ENCODE measurements at places on chromosomes 1 and 21. TPM values are rescaled to one million over a fixed set of nuclear protein-coding genes. Genes with fewer than 3 reads are reported as not detected.
A peak's percentile ranks its signal among the peaks of the same experiment; 100 is the strongest.

GRCh38 chr1:11676386-11677103 is 4.4 kb downstream of the MAD2L2 start:
- no peak overlapping the region for H3K27ac ChIP-seq
- DNase-seq, result no peak
- no peaks in the 10 kb centered on the region for H3K27me3 ChIP-seq
- H3K4me3 ChIP-seq, result no peak overlapping the region
- H3K4me1 ChIP-seq, result peaks cover under 1% of the 10 kb centered on the region
- no peaks in the 10 kb centered on the region for H3K36me3 ChIP-seq

GRCh38 chr21:43298546-43299440 is 128.1 kb downstream of the SIK1 start:
- no peaks in the 10 kb centered on the region for H3K27me3 ChIP-seq
- H3K27ac ChIP-seq, result no peak overlapping the region
- H3K4me3 ChIP-seq, result no peak overlapping the region
- DNase-seq, result no peak
- H3K36me3 ChIP-seq, result no peaks in the 10 kb centered on the region

- no peaks in the 10 kb centered on the region for H3K27me3 ChIP-seq
- H3K4me1 ChIP-seq, result no peaks in the 10 kb centered on the region
- H3K27ac ChIP-seq, result no peak overlapping the region
- DNase-seq, result no peak
- H3K36me3 ChIP-seq, result no peaks in the 10 kb centered on the region
Observed at GRCh38 chr1:224786533-224787250, 142.8 kb upstream of the DNAH14 start.

DNA sequence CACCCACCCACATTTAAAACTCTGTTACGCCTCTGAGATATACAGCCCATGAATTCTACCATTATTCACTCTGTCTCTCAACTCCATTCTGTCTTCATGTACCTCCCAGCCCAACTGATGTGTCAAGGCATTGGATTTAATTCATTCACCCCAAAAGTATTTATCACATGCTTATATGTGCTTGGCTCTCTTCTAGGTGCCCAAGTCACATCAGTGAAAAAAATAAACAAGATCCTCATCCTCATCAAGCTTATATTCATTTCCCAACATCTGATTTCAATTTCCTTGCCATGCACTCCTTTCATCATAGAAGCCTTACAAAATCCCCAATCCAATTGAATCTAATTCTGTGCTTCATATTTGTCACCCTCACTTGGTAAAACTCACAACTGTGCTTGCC is 967.6 kb downstream of the LTN1 start:
- no peaks in the 10 kb centered on the region for H3K27me3 ChIP-seq
- no peaks in the 10 kb centered on the region for H3K4me1 ChIP-seq
- no peak overlapping the region for H3K4me3 ChIP-seq
- H3K27ac ChIP-seq, result no peak overlapping the region
- H3K36me3 ChIP-seq, result no peaks in the 10 kb centered on the region

DNA sequence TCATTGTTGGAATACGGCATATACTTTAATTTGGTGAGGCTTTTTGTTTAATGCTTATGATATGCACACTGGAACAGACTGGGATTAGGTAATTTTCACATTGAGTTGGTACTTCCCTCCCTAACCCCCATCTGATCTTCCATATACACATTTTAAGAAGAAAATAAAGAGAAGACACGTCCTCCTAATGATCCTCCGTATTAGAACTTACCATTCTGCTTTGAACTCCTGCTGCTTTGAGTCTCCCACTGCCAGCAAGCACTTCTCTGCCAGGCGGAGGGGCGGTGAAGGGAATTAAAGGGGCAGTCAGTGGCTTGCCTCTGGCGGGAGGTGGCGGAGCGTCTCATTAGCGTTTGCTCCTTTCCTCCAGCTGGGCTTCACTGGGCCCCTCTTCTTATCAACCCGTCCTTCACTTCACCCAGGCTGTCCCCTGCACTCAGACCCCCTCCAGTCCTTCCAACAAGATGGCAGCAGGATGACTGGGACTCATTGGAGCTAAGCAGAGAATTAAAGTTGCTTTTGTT is 433.4 kb downstream of the KIF26B start:
- no peak overlapping the region for H3K4me3 ChIP-seq
- H3K4me1 ChIP-seq, result peaks cover 8% of the 10 kb centered on the region
- peak; percentile 42 for DNase-seq
- H3K27me3 ChIP-seq, result no peaks in the 10 kb centered on the region

DNA sequence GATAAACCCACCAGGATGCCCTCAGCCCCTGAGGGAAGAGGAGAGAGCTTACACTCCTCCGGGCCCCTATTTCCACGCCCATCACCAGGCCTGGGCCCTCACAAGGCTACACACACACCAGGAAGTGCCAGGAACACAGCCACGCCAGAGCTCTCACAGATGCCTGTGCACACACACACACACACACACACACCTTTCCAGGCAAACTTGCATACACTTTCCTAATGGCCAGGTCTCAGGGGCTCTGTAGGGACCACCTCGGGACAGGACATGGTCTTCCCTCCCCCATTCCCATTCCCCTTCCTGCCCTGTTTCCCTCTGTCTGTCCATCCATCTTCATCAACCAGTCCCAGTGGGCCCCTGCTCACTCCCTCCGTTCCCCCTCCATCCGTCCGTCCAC is 9.7 kb upstream of the EPHA2 start:
- DNase-seq, result no peak
- H3K4me1 ChIP-seq, result peaks cover 35% of the 10 kb centered on the region
- no peak overlapping the region for H3K4me3 ChIP-seq
- no peaks in the 10 kb centered on the region for H3K36me3 ChIP-seq

DNA sequence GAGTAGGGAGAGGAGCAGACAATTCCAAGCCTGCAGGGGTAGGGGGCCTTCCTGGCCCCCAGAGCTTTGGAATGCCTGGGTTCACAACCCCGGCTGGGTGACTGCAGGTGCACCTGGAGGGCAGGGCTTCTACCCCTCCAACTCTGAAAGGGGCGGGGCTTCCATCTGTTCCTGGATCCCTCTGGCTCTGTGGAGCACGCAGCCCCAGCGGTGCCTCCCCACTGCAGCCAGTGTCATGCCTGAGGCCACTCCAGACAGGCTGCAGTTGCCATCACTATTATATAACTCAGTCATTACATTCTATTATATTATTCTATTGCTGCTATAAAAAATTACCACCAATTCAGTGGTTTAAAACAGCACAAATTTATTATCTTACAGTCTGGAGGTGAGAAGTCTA is 12.5 kb upstream of the FNBP1L start:
- H3K4me1 ChIP-seq, result no peaks in the 10 kb centered on the region
- no peak overlapping the region for H3K27ac ChIP-seq
- no peaks in the 10 kb centered on the region for H3K36me3 ChIP-seq
- no peaks in the 10 kb centered on the region for H3K27me3 ChIP-seq
- no peak for DNase-seq

- H3K36me3 ChIP-seq, result no peaks in the 10 kb centered on the region
- peak; percentile 80 for DNase-seq
- H3K4me1 ChIP-seq, result peaks cover 19% of the 10 kb centered on the region
- H3K27ac ChIP-seq, result no peak overlapping the region
Observed at GRCh38 chr1:9689971-9690381, 38.4 kb downstream of the PIK3CD start.

DNA sequence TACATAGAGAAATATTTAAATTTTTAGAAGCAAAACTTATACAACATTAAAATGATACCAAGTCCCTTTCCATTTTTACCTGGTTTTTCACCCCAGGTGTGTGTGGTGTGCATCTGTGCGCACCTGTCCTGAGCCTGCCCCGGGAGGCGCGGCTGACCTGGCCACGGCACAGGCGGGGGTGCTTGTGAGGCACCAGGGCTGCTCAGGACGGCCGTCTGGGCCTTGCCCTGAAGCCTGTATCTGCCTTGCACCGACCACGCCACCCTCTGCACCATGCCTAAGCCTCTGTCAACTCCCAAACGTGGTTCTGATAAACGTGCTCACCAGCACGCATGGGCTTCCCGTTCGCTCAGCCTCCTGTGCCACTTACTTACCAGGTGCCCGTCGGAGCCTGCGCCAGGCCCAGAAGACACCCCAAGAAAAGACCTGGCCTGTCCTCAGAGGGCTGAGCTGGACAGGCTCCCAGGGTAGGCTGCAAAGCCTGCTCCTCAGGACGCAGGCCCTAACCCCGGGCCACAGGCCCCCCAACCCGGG is 20.9 kb downstream of the PANK4 start:
- no peak for DNase-seq
- no peak overlapping the region for H3K4me3 ChIP-seq
- H3K27ac ChIP-seq, result no peak overlapping the region
- H3K4me1 ChIP-seq, result no peaks in the 10 kb centered on the region
- H3K27me3 ChIP-seq, result no peaks in the 10 kb centered on the region

GRCh38 chr1:31441970-31442647 is 29.1 kb downstream of the SERINC2 start:
- no peak overlapping the region for H3K27ac ChIP-seq
- no peak overlapping the region for H3K4me3 ChIP-seq
- no peaks in the 10 kb centered on the region for H3K27me3 ChIP-seq

GRCh38 chr1:245261786-245262185 is 107.0 kb downstream of the KIF26B start:
- H3K36me3 ChIP-seq, result no peaks in the 10 kb centered on the region
- peaks cover 8% of the 10 kb centered on the region for H3K4me1 ChIP-seq
- DNase-seq, result no peak
- no peak overlapping the region for H3K27ac ChIP-seq

DNA sequence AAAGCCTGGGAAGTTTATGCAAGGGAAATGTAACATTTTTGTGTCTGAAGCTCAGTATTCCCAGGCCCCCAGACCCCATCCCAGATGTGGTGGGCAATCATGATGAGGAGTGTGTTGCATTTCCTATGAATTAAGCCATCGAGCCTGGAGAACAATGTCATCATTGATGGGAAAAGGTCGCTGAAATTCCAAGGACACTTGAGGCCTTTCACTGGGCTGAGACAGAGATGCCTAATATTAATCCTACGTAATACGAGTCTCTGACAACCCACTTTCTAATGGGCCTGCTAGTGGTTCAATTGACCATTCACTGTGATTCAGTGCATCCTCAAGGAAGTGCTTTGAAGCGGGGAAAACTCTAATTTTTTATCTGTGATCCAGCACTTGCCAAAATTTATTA is 291.6 kb downstream of the PLPP3 start:
- no peaks in the 10 kb centered on the region for H3K36me3 ChIP-seq
- H3K27me3 ChIP-seq, result no peaks in the 10 kb centered on the region
- peaks cover 11% of the 10 kb centered on the region for H3K4me1 ChIP-seq
- H3K27ac ChIP-seq, result no peak overlapping the region
- no peak for DNase-seq

GRCh38 chr1:178644308-178645120 is 80.5 kb upstream of the RALGPS2 start:
- H3K36me3 ChIP-seq, result no peaks in the 10 kb centered on the region
- H3K27me3 ChIP-seq, result no peaks in the 10 kb centered on the region
- peaks cover 30% of the 10 kb centered on the region for H3K4me1 ChIP-seq
- H3K4me3 ChIP-seq, result peak overlapping the region; percentile 41
- H3K27ac ChIP-seq, result no peak overlapping the region

DNA sequence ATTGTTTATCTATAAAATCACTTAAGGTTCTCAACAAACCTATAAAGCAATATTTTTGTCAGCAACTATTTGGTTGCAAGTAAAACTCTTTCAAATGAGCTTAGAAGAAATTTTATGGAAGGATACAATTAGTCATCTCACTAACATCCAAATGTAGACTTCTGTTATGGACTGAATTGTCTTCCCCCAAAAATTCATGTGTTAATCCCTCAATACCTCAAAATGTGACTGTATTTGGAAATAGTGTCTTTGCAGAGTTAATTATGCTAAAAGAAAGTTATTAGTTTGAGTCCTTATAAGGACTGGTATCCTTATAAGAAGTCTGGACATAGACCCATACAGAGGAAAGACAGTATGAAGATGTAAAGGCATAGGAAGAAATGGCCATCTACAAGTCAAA is 357.8 kb upstream of the PRMT6 start:
- H3K27me3 ChIP-seq, result no peaks in the 10 kb centered on the region
- H3K4me3 ChIP-seq, result no peak overlapping the region
- no peak overlapping the region for H3K27ac ChIP-seq
- H3K36me3 ChIP-seq, result no peaks in the 10 kb centered on the region
- DNase-seq, result no peak
- H3K4me1 ChIP-seq, result no peaks in the 10 kb centered on the region

DNA sequence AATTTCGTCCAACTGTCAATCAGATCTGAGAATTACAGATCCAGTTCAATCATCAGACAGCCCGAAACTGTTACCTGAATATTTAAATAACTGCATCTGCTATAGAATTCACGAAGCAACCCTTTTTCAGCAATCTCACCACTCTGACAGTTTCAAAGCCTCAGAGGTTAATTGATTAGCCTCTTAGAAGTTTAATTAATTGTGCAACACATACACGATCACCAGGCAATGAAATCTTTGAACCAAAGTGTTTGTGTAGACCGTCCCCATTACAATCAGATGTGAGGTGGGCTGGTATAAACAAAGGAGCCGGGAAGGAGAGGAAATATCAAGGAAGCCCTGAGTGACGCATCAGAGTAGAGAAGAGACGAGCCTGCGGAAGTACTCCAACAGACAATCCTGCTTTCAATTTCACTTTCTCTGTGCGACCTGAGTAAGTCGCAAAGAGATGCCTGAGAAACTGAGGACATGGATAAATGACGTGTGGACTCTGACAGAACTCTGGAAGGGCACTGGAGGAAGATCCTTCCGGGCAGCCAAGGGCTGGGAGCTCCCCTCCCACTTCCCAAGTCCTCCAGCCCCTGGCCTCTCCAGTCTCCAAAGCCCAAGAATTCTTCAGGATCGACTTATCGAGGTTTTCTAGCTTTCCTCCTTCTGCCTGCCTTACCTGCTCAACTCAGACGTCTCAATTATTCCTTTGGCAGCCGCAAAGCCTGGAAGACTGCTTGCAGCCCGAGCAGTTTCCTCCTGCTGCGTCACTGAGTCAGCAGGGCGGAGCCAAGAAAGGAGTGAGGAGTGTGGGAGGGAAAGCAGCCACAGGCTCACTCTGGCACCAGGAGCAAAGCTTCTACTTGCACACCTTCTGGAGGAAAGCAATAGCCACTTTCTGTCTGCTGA is at the start of gene RNASEL:
RNASEL (minus strand) TSS at position 757 of the 897 bp plus-strand sequence. CDS start 2,450 bp downstream, outside the sequence.
- peak; percentile 73 for DNase-seq
- H3K4me3 ChIP-seq, result peak within 1 kb of the TSS; percentile 47
- no peaks in the 10 kb centered on the region for H3K27me3 ChIP-seq
- no peaks in the 10 kb centered on the region for H3K36me3 ChIP-seq

- no peaks in the 10 kb centered on the region for H3K27me3 ChIP-seq
- peaks cover 7% of the 10 kb centered on the region for H3K4me1 ChIP-seq
- no peak overlapping the region for H3K27ac ChIP-seq
- no peak overlapping the region for H3K4me3 ChIP-seq
Observed at GRCh38 chr1:185053204-185053603, 7.8 kb downstream of the RNF2 start.

Gene CRNN
- total RNA-seq, result not detected

Gene MORN1
- total RNA-seq, result 7.0 TPM

Gene NGF
- total RNA-seq, result not detected

Gene NID1
- 32.5 TPM for total RNA-seq

Gene EIF2D
- total RNA-seq, result 47.5 TPM

Gene IFI16
- total RNA-seq, result 5.4 TPM

Gene LCE1E
- total RNA-seq, result not detected

All from neural progenitor cell (in vitro differentiated cells).